ENCODE measurements at places on chromosomes 4 and X.

DNA sequence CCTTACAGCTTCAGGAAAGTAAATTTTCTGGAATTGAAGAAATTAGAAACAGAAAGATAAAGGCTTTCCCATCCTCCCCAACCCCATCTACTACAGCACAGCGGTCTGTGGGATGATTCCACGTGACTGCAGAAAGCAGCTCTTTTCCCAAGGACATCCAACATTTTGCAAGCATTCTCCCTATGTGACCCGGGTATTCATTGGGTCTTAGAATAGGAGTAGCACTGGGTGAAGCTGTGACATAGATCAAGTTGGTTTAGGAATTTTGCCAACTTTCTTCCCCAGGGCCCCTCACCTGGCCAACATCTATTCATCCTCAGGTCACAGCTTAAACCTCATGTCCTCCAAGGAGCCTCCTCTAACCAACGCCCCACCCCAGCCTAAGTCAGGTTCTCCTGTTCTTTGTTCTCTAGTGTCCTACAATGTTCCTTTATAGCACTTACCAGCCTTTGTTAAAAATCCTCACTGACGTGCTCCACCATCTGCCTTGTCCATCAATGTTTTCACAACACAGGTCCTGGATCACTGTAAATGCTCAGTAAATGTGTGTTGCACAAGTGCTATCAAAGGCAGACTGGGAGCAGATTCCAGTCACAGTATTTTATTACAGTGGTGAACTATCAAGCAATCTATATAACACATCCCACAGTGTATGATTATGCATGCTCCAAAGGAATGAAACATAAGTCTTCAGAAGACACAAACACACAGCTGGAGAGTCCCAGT lies 80.9 kb upstream of the MTM1 start:
- no peak for DNase-seq

DNA sequence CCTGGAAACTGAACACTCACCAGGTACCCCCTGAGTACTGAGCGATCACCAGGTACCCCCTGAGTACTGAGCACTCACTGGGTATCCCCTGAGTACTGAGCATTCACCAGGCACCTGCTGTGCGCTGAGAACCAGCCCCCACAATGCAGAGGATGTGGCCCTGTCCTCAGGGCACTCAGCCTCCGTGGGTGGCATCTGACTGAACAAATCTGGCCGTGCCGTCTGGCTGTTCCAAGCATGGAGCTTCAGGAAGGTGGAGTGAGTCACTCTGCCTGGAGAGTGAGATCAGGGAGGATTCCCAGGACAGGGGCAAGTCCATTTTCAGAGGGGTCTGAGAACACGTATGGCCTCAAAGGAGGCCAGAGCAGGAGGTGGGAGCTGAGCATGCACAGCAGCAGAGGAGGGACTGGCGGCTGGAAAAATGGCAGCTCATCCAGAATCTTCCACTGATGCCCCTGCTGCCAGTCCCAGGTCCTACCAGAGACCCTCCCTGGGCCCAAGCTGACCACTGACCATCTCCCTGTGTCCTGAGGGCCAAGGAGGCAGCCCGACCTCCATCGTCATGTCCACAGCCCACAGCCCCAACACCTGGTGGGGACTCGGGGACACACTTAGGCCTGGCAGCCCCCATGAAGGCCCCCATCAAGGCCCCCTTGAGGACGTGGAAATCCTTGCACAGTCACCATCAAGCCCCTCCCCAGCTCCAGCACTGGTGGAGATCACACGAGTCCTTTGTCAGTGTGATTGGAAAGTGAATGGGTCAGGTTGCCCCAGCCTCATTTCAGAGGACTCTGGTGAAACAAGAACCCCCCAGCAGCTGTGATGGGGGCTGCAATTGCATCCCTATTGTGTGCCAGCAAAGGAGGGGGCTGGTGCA lies 94.1 kb downstream of the HMX1 start:
- DNase-seq, result no peak

DNA sequence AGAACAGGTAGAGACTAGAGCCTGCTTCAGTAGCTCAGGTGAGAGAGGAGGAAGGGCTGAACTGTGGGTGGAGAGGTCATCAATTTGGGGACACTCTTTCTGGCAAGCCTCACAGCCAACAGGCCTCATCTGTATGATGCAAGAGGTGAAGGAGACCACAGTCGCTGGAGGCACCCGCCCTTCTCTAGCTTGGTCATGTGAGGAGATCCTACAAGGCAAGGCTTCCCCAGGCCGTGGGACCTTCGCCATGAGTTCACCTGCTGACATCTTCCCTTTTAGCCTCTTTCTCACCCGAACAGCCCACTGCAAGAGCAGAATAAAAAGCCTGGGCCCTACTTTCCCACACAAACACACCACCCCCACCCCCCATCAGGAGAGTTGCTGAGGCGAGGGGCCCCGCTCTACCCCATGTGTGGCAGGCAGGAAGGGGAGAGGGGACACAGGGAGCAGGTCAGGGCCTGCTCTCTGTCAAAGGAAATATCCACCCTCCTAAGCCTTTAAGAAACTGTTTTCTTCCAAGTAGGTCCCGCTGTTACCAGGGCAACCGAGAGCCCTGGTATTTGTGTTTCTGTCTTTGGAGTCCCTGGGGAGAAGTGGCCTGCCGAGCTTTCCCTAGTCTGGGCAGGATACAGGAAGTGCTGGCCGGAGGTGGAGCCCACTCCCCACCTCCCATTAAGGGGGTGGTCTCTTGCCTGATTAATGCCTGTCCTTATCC lies 8.1 kb downstream of the RTL5 start:
- no peak for DNase-seq

DNA sequence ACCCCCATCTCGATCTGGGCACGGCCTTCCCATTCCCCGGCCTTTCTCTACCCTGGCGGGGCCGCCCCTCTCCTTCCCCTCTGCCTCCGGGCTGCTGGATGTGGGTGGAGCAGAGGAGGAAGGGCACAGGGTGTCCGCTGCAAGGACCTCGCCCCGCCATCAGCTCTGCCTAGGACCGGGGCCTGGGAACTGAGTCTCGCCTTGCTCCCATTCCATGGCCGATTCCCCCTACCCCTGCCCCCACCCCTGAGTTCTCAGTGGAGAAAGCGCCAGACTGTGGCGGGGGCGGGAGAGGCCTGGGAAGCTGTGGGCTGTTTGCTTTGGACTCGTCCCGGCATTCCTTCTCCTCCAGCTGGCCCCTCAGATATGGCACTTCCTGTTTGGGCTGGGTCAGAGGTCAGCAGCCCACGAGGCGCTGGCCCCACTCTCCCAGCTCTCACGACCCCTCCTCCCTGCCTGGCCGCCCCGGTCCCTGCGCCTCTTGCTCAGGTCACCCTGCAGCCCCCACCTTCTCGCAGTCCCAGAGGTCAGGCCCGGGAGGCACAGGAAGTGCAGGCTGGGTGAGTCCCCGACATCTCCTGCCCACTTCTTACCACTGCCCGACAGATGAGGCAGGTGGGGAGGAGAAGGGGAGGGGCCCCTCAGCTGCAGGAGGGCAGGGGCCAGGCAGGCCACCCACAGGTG lies 6.4 kb upstream of the BGN start:
- DNase-seq, result no peak

- DNase-seq, result no peak
These were observed 131.2 kb upstream of the GPC4 start for GRCh38 chrX:133546441-133546840.

DNA sequence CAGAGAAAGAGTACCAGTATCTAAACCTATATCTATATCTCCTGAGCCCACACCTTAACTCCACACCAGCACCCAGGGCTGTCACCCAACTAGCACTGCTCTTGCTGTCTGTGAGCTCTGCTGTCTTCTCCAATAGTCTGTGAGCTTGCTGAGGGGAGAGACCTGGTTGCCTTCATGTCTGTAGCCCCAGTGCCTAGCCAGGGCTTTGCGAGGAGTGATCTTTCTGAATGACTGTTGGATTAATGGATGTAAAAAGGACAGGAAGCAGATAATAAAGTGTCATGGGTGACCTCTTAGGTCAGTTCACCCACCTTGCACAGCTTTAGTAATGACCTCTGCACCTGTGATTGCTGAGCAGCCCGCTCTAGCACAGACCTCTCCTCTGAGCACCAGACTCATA lies 30.5 kb downstream of the CNGA2 start:
- no peak for DNase-seq

DNA sequence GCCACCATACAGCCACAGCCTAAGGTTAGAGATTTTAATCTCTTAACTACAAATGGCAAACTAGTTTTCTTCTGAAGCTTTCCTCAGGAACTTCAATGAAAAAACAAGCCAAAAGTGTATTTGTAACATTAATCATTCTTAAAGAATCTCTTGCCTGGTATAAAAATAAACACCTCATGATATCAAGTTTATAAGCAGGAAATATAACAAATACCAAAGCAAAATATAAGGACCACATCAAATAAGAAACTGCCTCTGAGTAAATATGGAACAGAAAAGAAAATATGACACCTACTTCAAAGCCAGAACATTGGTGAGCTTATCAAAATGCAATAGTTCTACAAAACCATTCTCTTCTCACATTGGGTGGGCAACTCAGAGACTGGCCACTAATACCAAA lies 89.9 kb downstream of the GPC4 start:
- DNase-seq, result no peak

DNA sequence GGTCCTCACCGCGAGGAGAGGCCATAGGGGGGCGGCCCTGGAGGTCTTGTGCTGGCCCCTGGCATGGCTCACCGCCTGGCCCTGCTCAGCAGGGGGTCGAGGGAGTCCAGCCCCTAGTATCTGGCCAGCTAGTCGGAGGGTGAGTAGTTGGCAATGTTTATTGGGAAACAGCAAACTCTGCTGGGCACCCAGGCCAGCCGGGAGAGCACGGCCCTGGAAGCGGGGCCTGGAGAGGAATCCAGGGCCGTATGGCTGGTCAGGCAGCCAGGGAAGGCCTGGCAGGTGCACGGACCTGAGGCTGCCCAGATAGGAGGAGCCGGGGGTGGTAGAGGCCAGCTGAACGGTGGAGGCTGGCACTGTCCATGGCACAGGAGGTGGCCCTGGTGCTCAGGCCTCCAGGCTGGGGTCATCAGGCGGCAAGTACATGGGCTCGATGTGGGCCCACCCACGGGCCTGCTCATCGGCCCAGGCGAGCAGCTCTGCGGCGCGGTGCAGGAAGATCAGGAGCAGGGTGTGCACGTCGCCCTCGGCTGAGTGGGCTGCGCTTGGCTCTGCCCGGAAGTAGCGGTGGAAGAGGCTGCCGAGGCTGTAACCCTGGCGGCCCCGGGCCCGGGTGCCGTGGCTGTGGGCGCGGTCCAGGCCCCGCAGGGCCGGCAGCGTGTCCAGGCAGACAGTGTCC lies 1.4 kb downstream of the TREX2 start:
- DNase-seq, result no peak

DNA sequence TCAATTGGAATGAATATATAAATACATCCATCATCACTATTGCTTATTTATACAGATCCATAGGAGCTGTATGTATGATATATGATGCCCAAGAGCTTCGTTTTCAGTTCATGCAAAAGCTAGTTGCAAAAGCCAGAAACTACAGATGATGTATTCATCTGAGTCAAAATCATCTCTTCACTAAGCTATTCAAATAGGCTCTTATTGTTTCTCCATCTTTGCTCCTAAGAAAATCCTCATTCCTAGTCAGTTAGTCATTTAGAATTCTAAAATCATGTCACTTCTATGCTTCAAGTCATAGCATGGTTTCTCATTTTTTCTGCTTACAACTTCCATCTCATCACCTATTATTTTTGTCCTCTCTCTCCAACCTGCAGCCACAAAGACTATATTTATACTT lies 300.1 kb upstream of the TRAM1L1 start:
- DNase-seq, result no peak

DNA sequence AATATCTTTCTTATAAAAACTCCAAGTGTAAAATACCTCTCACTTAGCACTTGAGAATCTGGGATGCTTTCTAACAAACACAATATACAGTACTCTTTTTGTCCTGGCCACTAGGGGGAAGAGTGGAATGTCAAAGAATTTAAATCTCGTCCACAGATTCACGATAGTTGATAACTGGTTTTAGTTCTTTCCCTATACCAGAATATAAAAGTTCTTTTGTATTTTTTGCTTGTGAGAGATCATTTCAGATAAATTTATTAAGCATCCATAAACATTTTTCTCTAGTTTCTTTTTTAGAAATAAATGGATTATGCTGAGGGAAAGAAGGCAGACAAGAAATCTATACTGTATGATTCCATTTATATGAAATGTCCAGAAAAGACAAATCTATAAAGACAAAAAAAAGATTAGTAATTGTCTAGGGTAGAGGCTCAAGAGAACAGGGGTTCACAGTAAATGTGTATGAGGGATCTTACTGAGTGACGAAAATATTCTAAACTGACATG lies 50.4 kb downstream of the MGARP start:
- DNase-seq, result no peak

DNA sequence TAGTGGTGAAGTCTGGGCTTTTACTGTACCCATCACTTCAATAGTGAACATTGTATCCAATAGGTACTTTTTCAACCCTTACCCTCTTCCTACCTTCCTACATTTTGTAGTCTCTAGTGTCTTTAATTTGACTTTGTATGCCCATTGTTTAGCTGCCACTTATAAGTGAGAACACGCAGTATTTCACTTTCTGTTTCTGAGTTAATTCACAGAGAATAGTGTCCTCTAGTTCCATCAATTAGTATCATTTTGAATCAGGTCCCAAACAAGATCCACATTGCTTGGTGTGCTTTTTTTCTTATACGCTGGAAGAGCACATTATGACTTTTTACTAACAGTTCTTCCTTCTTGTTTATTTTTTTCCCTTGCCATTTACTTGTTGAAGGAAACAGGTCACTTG lies 176.0 kb upstream of the WDFY3 start:
- no peak for DNase-seq

DNA sequence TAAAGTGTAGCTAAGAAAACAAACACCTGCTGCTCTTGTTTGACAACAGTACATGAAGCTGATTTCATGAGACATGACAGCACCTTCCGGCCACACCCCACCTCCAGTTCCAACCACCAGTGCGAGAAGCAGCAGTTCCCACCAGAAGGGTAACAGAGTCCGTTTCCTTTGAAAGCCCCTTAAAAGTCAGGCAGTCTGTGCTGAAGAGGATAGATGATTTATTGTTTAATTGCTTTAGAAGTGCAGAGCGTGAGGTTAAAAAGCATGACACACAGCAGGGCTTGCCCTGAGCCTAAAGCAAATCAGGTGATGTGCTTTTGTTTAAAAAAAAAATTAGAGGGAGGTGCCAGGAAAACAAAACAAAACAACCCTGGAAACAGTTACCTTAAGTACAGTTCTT lies 82.6 kb downstream of the HADH start:
- no peak for DNase-seq

DNA sequence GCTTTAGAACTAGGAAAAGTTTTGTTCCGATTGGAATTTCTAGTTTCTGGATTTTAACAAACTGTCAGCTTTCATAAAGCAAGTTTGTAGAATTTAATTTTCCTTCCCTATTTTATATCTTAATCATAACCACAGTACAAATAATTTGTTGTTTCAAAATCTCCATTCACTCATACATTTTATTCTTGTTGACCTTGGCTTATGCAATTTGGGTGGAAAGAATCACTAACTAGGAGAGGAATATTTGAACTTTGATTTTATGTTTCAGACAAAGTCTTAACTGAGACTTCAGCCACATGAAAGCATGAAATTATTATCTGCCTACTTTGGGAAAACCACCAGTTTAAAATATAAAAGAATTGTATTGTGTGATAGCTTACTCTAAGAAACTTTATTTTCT lies 427.9 kb downstream of the SPRY1 start:
- no peak for DNase-seq

- DNase-seq, result no peak
These were observed 73.4 kb downstream of the GPC3 start for GRCh38 chrX:133911825-133912495.

- DNase-seq, result no peak
These were observed 798.9 kb upstream of the AADAT start for GRCh38 chr4:170888660-170889059.

All from smooth muscle cell of the brain vasculature (primary cell).